ENCODE measurements at places on chromosomes 6 and 20.

- peak; percentile 41 for DNase-seq
These were observed 63.9 kb upstream of the FUCA2 start for GRCh38 chr6:143575440-143575839.

GRCh38 chr6:76814496-76815458, 648.5 kb downstream of the HTR1B start:
- DNase-seq: no peak

DNA sequence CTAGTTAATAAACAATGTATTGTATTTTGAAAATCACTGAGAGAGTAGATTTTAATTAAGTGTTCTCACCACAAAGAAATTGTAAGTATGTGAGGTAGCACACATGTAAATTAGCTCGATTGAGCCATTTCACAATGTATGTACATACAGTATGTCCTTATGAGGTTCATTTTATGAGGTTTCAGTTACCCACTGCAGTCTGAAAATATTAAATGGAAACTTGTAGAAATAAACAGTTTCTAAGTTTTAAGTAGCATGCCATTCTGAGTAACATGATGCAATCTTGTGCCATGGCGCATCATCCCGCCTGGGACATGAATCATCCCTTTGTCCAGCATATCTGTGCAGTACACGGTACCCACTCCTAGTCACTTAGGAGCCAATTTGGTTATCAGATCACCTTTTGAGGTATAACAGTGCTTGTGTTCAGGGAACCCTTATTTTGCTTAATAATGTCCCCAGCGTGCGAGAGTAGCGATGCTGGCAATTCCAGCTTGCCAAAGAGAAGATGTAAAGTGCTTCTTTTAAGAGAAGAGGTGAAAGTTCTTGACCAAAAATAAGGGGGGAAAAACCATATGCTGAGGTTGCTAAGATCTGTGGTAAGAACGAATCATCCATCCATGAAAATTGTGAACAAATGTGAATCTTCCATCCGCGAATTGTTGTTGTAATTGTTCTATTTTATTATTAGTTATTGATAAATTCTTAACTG, 64.7 kb downstream of the KCNS1 start:
- DNase-seq: no peak

GRCh38 chr6:108250240-108250866, 10.5 kb downstream of the SNX3 start:
- DNase-seq: no peak

DNA sequence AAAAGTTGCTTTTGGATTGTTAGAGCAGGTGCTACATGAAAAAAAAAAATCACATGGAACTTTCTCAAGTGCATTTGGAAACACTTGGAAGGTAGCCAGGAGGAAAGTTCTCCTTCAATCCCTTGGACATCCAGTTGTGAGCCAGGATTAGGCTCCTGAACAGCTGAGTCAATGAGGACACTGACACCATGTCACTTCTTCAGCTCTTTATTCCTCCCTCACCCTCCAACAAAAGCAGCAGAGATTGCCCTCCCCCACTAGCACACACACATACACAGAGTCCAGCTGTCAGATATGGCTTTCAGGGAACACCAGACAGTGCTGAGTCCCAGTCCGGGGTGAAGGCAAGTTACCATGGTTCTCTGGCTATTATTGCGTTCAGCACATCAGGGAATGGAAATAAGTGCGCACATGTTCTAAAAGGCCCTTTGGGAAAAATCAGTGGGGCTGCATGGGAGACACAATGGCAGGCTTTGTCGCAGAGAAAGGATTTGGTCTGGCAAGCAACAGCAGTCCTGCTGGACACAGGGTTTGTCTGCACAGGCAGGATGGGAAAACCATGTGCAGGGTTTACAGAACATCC, 124.7 kb upstream of the MARCKS start:
- no peak for DNase-seq

DNA sequence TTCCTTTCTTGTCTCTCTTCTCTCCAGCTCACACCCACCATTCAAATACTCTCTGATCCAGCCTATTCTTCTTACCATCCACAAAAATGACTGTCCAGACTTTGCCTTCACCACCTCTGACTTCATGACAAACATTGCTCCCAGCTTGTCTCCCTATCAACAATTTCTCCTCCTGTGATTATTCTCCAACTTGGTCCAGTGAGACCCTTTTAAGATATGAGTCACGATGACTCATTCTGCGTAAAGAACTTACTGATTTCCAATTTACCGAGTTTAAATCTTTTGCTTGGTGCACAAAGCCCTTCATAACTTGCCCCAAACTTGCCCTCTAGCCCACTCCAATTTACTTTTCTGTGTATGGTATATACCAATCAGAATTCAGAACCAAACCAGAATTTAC, 833.2 kb downstream of the MAFB start:
- no peak for DNase-seq

Measured in stimulated activated CD8-positive, alpha-beta memory T cell treated with anti-CD3 and anti-CD28 coated beads, Interleukin-12 subunit alpha, Interleukin-12 subunit beta, amount 100 ng/mL, for 1 hour (primary cell).